ENCODE measurements at places on chromosomes 13 and 19. TPM values are rescaled to one million over a fixed set of nuclear protein-coding genes. Genes with fewer than 3 reads are reported as not detected.

DNA sequence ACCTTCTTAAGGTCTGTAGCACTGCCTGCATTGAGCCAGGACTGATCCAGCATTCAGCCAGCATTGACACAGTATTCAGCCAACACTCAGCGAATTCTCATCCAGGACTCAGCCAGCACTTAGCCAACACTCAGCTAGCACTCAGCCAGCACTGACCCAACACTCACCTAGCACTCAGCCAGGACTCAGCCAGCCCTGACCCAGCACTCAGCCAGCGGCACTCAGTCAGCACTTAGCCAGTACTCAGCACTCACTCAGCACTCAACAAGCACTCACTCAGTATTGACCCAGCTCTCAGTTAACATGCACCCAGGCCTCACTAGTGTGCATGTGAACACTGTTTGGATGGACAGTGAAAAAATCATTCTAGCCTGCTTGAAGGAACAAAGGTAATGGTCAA is 55.0 kb downstream of the TSHZ3 start:
- no peak for DNase-seq

DNA sequence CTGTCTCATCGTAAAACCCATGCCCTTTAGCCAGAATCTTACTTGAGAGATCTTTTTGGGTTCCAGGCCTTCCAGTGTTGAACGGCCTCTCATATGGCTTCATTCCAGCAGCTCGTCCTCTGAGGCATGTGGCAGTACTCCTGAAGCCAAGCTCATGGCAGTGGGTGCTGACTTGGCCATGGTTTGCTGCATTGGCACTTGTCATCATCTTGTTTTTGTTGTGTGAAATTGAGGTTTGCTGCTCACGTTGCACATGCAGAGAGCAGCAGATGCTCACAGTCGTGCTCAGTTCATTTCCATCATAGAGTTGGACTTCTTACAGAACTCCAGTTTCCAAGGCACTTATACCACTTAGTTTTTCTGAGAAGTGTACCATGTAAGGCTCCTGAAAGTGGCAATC is 14.9 kb downstream of the TEX29 start:
- no peak for DNase-seq

GRCh38 chr19:4690361-4690760 is 20.2 kb upstream of the MYDGF start:
- DNase-seq, result no peak

SAMD1 gene
- 23.2 TPM for total RNA-seq

- no peak for DNase-seq
Observed at GRCh38 chr13:34620862-34621261, 321.2 kb upstream of the NBEA start.

GRCh38 chr19:15913384-15913783 is 15.5 kb upstream of the CYP4F2 start:
- no peak for DNase-seq

CGB1 gene
- not detected for total RNA-seq

FFAR2 gene
- total RNA-seq, result 9.0 TPM

- DNase-seq, result no peak
Observed at GRCh38 chr13:93982179-93982918, 497.1 kb downstream of the DCT start.

GRCh38 chr19:19464339-19465098 is 50.8 kb downstream of the TSSK6 start:
- DNase-seq, result no peak

DHDH gene
- total RNA-seq, result 1.9 TPM

All from upper lobe of left lung (tissue), 6 donors.